ENCODE measurements at places on chromosomes 13 and 19.

DNA sequence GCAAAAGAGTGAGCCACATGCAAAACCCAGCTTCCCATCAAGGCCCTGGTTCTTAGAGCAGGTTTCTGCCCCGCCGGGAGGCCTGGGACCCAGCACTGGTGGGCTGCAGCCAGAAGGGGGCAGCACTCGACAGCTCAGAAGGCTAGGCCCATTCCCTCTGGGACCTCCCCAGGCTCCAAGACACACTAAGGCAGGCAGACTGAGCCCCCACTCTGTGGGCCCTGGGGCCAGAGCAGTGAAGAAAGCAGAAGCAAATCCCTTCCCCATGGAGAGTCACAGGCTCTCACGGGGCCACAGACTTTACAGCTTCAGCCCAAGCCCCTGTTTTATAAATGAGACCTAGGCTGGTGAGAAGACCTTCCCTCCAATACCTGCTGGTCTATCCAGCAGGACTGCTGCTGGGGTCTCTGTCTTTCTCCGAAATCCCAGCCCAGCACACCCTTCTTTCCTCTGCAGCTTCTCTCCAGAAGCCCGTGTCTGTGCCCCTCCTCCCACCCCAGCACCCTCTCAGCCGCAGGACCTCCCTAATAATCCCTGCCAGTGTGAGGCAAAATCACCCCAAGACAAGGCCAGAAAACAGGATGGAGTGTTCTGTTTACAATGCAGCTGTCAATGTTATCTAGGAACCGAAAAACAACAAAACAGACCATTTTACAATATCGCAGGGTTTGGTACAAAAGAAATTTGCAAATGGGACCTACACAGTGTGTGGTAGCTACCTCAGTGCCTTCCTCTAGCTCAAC, 109.3 kb downstream of the ABCC4 start:
- DNase-seq = peak; percentile 76

DNA sequence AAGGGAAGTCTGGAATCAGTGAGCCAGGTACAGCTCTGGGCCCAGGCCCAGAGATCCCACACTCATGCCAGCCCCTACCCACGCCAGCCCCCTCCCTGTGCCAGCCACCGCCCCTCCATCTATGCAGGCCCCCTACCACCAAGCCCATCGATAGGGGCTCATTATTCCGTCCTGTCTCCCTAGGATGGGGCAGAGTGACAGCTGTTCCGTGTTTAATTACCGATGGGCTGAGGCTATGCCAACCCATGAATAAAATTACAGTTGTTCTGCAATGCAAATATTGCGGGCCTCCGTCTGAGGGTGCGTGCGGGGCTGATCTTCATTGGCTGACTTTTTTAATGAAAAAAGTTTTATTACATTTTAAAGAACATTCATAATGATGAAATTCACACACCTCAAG, 35.6 kb upstream of the PEPD start:
- DNase-seq = no peak

- no peak for DNase-seq
Observed at GRCh38 chr19:18774782-18775444, 16.2 kb downstream of the COMP start.

- peak; percentile 83 for DNase-seq
Observed at GRCh38 chr13:48532256-48532505, 699 bp downstream of the RCBTB2 start.
